ENCODE measurements at places on chromosomes 2 and 18. TPM values are rescaled to one million over a fixed set of nuclear protein-coding genes. Genes with fewer than 3 reads are reported as not detected.

- DNase-seq = no peak
Observed at GRCh38 chr2:235360446-235360845, 133.4 kb upstream of the AGAP1 start.

GRCh38 chr2:55399815-55400214 lies 19.8 kb downstream of the CCDC88A start:
- DNase-seq = no peak

- no peak for DNase-seq
Observed at GRCh38 chr2:118177884-118178283, 89.6 kb downstream of the INSIG2 start.

GRCh38 chr2:239688122-239688681 lies 287.4 kb upstream of the HDAC4 start:
- no peak for DNase-seq

DNA sequence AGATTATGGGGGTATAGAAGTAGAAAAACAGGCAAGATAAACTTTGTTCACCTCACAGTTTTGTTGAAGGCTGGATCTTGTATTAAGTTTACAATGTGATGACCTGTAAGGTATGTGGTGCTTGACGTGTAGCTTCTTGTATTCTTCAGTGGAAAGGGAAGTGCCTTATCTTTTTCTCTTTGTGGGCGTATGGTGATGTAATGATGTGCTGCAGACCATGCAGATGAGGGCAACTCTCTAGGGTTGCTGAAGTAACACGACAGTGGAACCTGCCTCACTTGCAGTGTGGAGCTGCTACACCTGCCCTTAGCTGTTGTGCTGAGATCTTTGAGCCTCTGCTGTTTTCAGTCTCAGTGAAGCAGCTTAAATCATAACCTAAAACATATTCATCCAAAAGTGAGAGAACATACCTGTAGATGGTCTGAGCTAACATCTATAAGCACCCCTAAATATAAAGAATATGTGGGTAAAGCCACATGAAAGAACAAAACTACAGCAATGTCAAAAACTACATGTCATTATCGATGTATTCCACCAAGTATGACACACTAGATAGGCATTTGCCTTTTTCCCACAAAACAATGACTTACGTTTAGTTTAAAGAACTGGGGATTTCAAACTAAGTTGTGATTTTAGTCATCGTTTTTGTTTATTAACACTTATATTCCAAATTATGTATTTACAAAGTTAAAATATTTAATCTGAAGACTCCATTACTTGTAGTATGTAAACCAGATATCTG lies 1144.1 kb downstream of the CNTNAP5 start:
- DNase-seq = no peak

DNA sequence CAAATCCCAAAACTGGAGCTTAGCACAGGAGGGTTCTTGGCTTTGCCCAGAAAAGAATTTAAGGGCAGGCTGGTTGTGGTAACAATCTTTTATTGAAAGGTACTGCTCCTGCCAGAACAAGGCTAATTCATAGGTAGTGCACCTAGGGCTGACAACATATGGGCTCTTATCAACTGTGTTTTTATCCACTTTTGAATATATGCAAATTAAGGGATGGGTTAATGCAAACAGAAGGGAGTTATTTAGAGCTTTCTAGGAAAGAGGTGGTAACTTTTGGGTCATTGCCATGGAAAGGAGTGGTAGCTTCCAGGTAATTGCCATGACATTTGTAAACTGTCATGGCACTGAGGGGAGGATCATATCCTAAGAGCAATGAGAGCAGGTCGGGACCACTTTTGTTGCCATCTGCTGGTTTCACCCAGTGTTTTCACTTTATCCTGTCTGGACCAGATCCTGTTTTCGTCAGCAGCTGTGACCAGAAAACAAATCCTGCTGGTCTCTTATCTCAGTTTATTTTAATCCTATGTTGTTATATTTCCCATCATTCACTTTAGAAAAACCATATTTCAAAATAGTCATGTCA lies 981 bp downstream of the C2orf66 start:
- DNase-seq = no peak

Gene MYOM1
- total RNA-seq = 0.25 TPM

DNA sequence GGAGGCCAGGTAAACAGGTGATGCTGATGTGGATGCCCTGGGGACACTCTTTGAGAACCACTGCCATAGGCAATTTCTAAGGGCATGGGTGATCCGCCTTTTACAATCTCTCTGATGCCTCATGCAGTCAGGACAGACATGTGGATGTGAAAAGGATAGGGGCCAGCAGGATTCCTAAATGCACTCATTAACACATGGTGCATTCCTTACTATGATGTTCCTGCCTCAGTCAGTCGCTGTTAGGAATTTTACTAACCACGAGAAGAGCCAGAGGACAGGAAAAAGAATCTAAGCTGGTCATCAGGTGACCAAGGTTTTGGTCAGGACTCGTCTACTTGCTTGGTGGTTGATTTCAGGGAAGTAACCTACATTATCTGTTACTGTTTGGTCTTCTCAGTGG lies 191.0 kb downstream of the ARL4C start:
- no peak for DNase-seq

DNA sequence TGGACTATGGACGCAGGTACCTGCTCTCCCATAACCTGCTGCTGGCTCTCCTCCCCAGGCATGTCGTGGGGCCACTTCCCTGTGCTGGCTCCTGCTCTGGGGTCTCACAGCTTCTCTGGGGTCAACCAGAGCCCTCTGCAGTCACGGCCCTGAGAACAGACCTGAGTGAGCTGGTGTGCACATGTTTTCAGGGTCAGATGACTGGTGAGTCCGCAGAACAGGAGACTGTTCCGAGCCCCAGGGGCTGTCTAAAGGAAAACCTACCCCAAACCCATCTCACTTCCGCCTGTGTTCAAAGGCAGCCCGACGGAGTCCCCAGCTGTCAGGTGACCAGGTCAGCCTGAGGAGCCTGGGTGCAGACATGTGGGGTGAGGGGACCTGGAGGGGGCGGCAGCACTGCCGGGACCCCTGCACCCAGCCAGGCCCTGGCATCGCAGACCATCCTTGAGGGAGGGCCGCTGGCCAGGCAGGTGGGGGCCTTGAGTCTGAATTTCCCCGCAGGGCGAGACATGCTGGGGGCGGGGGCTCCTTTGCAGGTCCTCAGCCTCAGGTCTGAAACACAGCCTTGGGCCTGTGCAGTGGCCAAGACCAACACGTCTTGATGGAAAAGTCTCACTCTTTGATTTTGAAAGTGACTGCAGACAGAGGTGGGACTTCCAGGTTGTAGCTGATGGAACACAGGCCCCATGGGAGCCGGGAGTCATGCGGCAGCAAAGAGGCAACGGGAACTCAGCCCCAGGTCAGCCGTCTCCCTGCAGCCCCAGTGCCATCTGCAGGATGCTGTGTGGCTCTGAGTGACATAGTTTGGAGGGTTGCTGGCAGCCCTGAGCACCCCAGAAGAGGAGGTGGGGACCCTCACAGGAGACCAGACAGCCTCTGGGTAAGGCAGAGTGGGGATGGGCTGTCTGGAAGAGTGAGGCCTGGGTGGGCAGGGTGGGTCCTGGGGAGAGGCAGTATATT lies 65.3 kb downstream of the TWIST2 start:
- DNase-seq = no peak

- DNase-seq = no peak
Observed at GRCh38 chr2:216426166-216426777, 14.0 kb downstream of the SMARCAL1 start.

Gene CKAP2L
- total RNA-seq = 3.2 TPM

GRCh38 chr18:58828399-58829121 lies 36.1 kb upstream of the ZNF532 start:
- DNase-seq = no peak

DNA sequence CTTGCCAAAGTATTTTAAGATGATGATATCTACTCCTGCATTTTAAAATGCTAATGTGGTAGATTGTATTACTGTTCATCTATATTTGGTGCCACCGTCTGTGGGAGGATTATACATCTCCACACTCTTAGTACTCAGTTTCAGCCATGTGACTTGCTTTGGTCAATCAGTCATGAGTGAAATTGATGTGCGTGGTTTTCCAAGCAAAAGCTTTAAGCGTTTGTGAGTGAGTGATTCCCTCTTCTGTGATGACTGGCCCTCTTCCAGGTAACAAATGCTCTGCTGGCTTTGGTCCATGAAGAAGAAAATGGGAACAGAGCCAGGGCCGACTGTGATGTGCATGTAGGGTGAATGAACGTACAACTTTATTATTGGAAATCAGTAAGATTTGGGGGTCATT lies 330.4 kb downstream of the LPIN1 start:
- DNase-seq = no peak

DNA sequence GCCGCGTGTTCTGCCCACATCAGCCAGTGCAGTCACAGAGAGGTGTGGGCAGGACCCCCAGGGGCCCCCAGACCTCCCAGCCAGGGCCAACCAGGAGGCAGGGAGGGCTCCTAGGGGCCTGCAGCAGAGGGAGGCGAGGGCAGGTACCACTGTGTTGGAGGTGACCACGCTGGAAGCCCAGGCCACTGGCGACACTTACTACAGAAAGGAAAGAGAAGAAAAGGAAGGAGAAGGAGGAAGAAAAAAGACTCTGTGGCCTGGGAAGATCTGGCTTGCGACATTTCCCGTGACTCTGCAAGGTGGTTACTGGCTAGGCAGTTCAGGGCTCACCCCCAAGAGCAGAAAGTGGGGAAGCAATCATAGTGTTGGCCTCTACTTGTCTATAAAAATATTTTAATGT lies 98.1 kb upstream of the BCL2L11 start:
- no peak for DNase-seq

DNA sequence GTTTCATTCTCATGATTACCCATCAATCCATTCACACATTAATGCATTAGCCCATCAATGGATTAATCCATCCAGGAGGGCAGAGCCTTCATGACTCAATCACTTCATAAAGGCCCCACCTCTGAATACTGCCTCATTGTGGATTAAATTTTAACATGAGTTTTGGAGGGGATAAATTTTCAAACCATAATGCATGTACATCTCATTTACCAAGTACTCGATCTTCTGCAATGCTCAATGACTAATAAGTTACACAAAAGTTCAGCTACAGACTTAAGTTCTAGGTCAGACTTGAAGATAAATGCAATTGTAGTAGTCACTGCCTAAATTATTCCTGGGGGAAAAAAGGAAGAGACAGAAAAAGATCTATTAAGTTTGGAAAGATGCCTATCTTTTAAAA lies 120.0 kb upstream of the OSR1 start:
- no peak for DNase-seq

DNA sequence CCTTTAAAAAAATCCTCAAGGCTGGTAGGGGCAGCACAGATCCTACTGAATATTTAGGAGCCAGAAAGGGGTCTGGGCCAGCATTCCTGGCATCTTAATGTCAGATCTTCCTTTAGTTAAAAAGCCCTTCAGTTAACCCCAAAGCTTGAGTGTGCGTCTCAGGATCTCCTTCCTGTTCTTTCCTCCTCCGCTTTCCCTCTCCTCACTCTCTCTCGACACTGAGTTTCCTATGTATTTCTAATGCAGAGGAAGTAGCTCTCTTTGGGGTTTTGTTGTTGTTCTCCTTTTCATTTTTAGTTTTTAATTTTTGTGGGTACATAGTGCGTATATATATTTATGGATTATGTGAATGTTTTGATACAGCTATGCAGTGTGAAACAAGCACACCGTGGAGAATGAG lies 109.9 kb upstream of the COPS8 start:
- DNase-seq = no peak
